ENCODE measurements at places on chromosomes 12 and 14.

GRCh38 chr12:3117591-3118015 is 40.4 kb downstream of the TSPAN9 start:
- no peak for DNase-seq

GRCh38 chr12:121499929-121500793 is 80.7 kb downstream of the KDM2B start:
- peak; percentile 60 for DNase-seq

DNA sequence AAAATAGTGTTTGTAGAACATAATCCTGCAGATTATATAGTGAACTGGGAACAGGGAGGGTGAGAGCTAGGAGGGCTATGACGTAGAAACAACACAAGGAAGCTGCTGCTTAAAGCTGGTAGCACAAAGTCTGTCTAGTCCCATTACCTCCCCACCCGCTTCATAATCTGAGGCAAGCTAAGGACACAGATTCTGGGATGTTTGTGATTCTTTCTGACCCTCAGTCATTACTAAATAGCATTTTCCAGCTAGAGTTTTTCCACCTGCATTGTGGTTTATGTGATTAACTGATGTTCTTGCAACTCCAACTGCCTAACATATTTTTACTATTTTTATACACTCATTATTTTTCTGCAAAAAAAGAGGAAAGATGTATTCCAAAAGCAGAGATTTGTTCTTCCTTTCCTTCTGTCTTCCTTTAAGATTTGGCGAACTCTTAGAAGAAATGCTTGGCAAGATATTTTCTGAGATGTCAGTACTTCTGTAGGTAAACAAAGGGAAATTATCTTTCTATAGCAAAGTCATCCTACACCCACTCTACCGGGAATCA is 293.2 kb upstream of the FAR2 start:
- DNase-seq: no peak

GRCh38 chr14:96532632-96533031 is 30.4 kb downstream of the PAPOLA start:
- DNase-seq: no peak

DNA sequence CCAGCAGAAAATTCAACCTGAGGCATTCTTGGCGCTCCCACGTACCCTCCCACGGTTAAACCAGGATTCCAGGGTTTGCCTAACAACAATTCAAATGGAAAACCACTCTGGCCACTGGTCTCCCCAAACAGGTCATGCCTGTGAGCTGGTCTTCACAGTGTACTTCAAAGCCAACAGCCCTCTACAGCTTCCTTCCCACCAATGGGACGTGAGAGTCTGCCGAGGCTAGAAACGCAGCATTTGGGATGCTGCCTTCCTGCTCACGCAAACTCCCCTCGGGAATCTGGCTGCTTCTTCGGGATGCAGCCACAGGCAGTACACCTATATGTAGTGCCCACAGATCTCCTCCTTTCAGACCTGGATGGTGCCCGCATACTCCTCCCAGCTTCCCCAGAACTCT is 149.1 kb downstream of the KLHL28 start:
- no peak for DNase-seq

DNA sequence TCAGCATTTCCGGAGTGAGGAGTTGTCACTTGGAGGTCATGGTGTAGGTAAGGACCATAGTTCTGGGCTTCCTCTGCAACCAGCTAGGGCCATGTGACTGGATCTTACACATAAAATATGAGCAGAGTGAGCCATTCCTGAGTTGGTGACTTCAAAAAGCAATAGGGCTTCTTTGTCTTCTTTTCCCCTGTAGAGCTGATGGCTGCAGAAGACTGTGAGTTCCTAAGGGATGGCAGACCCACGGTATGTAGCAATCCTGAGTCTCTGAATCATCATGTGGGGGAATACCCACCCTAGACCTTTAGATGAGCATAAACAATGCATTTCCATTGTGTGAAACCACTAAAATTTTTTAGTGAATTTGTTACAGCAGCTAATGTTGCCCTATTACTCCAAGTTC is 151.1 kb upstream of the TBX3 start:
- DNase-seq: no peak

DNA sequence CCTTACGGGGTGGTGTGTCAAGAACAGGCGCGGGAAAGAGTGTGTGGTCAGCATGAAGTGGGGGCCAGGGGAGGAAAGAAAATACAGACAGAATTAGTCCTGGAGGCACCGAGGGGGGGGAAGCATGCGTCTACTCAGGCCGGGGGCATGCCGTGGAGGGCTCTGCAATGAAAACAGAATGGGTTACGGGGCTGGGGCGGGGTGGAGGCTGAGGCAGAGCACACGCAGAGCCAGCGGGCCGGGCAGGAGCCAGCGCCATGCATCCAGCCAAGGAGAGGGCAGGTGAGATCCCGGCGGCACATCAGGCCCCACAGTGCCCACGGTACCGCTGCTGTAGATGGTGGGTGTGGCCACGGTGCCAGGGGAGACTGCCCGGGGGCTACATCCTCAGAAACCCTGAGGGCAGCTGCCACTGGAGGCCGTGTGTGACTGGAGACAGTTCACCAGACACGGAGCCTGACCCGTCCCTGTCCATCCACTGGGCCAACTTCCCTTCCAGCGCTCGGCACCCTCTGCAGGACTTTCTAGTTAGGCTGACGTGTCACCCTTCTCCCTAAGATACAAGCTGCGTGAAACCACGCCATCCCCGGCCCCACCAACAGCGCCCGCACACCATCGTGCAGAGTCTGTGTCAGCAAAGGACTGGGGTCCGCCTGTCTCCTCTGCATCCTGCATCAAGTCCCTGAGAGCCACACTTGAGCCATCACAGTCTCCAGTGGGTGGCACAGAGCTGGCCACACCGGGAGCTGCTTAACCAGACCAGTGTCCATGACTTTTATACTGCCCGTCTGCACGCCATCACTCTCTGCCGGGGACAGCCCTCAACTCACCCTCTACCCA is 87.4 kb downstream of the PIWIL1 start:
- DNase-seq: no peak

DNA sequence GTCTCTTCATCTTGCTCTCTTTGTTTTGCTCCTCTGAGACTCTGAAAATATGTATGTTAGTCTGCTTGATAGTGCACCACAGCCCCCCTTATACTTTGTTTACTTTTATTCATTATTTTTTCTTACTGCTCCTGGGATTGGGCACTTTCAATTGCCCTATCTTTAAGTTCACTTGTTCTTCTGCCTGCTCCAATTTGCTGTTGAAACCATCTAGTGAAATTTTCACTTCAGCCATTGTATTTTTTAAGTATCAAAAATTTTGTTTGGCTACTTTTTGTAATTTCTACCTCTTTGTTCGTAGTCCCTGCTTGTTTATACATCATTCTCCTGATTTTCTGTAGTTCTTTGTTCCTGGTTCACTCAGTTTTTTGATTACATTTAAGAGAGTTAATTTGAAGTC is 223.3 kb downstream of the SLC38A4 start:
- no peak for DNase-seq

DNA sequence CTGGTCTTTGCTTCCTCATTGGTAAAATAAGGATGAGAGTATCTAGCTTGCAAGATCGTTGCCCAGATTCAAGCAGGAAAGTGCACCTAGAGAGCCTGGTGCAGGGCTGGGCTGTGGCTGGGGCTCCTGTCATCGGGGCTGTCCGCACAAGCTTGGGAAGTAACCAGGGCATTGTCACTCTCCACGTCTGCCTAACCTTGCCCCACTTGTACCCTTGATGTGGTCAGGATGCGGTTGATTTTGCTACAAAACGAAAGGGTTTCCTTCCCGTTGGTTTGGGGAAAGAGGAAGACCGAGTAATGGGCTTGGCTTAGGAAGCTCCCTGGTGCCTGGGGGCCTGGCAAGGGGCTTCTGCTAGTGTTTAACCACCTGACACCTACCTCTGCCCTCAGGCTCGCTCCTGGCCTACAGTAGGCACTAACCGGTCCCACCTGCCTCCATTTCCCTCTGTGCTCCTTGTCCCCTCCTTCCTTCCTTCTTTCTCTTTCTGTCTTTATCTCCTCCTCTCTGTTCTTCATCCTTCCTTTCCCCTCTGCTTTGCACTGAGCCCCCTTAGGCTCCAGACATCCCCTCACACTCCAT is 21.8 kb downstream of the MVK start:
- DNase-seq: no peak

GRCh38 chr12:67797185-67797741 is 148.7 kb downstream of the DYRK2 start:
- DNase-seq: no peak

- DNase-seq: no peak
Observed at GRCh38 chr12:119406308-119406707, 71.8 kb downstream of the CCDC60 start.

GRCh38 chr12:6774499-6775062 is 2.3 kb downstream of the LAG3 start:
- DNase-seq: no peak

DNA sequence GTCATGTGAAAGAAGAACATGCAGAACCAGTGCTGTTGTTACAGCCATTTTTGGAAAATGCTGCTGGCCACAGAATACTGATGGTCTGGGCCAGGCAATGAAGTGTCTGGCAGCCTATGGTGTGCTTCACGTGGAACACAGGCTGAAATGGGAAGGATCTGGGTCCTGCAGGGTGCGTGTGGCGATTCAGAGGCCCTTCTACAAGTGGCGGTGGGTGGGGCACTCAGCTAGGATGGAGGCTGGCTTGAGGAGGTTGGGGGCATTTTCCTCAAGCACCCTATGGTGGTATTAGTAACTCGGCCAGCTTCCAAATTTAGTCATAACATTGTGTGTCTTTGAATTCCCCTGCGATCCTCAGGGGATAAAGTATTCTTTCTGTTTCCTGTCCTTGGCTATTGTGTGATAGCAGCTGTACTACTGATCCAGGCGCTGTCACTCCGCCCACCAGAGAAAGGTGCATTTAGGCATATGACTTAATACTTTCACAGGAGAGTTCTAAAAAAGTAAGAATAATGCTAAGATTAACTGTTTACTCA is 9.2 kb upstream of the RAD52 start:
- no peak for DNase-seq

- no peak for DNase-seq
Observed at GRCh38 chr12:101931498-101932326, 54.3 kb downstream of the DRAM1 start.

GRCh38 chr12:29164477-29165393 is 15.7 kb downstream of the FAR2 start:
- no peak for DNase-seq

- DNase-seq: no peak
Observed at GRCh38 chr12:109523071-109523470, 45.6 kb downstream of the UBE3B start.

GRCh38 chr12:127150479-127150878 is 1116.5 kb upstream of the TMEM132C start:
- no peak for DNase-seq

DNA sequence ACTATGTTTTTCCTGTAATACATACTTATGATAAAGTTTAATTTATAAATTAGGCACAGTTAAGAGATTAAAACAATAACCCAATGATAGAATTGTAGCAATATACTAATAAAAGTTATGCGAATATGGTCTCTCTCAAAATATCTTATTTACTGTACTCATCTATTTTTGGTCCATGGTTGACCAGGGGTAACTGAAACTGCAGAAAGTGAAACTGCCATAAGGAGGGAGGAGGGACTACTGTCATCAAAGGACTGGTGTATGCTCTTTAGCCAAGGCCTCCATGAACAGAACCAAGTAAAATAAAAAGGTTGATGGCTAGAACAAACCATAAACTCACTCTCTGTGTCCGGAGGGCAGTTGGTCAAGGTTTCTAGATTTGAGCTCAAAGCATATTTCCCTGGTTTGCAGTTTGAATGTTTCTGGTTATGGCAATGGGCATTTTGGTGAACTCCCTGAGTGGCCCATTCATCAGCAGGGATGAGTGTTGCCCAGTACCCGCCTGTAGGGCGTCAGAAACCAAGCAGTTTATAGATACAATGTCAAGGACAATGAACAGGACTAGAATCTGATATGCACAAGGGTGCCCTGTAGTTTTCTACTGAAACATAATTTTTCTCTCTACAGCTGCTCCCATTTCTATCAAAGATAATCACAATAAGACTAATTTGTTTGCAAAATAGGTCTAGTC is 19.8 kb downstream of the LEMD3 start:
- no peak for DNase-seq

- no peak for DNase-seq
Observed at GRCh38 chr14:80522936-80523335, 311.6 kb upstream of the DIO2 start.

- no peak for DNase-seq
Observed at GRCh38 chr14:100263141-100263540, 24.2 kb downstream of the YY1 start.

DNA sequence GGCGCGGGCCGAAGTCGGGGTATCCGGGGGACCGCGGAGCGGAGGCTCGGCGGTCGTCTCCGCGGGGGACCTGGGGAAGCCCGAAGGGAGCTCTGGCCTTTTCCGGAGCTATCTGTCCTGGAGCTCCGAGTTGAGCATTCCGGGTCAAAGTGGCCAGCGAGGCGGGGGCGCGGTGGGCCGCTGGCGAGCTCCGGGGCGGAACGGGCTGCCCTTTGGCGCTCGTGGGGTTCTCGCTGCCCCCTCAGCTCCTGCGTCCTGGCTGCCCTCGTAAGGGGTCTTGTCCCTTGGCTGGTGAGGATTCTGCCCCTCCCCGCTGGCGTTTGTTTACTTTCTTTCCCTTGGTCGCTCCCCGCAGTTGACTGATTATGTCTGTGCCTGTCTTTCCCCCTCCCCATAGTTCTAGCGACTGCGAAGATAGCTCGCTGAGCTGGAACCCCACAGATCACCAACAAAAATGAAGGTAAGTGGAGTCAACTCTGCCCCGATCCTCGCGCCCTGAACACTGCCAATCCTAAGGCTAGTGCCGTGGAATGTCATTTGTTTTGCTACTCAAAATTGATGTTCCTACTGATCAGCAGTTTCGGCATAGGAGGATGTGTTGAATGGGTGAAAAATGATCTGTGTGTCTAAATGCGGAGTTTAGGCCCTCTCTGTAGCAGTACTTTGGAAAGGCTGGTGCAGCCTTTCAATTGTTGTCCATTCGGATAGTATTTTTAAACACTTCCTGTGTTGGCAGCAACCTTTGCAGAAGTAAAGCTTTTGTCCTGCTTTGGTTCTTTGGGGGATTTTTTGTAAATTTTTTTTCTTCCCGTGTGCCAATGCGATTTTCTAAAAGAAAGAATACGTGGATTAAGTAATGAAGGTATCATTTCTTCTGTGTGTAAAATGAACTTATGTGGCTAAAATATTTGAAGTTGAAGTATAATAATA is 1.3 kb downstream of the ARID4A start:
- peak; percentile 35 for DNase-seq

GRCh38 chr14:65574611-65575010 is 162.1 kb downstream of the FUT8 start:
- DNase-seq: no peak

- no peak for DNase-seq
Observed at GRCh38 chr12:109673379-109673778, 40.2 kb upstream of the FAM222A start.

GRCh38 chr12:50050119-50050385 is 7.3 kb upstream of the ASIC1 start:
- DNase-seq: no peak

DNA sequence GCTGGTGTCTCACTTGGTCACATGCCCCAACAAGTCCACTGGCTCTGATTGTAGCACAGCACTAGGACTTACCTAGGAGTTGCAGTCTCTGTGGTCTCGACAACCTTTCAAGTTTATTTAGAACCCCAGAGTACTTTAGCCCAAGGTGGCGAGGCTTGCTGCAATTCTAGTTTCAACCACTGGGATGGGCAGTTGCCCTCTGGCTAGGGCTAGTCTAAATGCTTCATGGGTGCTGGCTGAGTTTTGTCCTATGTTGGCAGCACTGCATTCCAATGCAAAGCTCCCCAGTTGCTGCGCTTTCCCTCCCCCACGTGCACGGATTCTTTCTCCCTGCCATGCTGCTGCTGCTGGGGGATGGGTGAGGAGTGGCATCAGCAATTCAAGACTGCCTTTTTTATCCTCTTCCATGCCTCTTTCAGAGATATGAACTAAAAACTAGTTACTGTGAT is 207.9 kb downstream of the SYNE2 start:
- no peak for DNase-seq

GRCh38 chr12:57844709-57845477 is 1.6 kb downstream of the CTDSP2 start:
- DNase-seq: no peak
